AG09319 (cell line): ENCODE measurements at places on chromosomes 11 and 22.
A peak's percentile ranks its signal among the peaks of the same experiment; 100 is the strongest.

GRCh38 chr22:50032941-50033601, 20.5 kb upstream of the IL17REL start:
- no peak for DNase-seq

- DNase-seq: no peak
Observed at GRCh38 chr11:71388637-71389235, 59.5 kb downstream of the DHCR7 start.

DNA sequence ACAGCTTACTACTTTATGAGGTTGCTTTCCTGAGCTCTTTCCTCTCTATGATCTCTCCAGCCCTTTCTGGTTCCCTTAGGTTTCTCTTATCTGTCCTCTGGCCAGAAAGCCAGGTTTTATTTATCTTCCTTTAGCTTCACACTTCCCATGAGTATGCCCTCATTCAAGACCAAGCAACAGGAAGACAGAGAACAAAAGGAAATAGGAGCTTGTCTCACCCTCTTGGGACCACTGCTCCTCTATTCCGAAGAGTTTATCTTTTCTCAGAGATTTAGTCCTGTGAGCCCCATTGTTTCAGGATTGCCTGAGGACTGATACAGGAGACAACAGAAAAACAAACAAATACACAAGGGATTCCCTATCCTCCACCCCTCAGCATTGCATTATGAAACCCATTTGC, 62.4 kb upstream of the CCDC179 start:
- no peak for DNase-seq

DNA sequence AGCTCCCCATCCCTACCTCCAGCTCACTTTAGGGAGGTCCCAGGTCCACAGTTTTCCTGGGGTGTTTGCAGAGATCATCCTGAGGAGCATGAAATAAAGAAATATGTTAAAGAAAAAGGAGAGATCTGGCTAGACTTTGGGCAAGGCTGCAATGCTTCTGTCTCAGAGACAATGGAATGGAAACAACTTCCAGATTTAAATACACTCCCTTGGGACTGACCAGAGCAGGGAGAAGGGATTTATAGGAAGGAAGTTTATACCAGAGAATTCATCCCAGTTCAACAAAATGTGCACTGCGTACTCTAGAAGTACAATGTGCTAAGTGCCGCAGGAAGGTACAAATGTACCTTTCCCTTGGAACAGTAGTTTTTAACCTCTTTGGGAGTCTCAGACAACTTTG, 40.4 kb downstream of the ETS1 start:
- no peak for DNase-seq

DNA sequence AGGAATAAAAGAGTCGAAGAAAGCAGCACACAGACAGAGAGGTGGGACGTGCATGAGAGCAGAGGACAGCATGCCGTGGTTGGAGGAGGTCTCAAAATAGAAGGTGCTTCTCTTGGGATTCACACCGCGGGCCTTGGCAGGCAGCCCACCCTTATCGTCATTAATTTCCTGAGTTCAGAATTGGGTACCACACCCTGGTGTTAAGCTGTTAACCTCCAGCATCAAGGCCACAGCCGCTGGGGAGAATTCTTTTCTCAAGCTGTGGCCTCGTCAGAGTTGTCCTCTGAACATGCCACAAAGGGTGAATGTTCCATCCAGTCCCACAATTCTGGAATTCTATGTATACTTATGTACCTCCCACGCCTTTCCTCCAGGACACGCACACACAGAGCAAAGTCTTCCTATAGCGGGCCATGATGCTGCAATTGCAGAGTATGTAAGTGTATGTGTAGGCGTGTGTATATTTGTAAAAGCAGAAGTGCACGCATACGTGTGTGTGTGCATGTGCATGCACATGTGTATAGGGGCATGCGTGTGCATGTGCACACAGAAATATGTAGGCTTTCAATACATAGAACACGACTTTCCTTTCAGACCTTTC, 39.0 kb downstream of the ADAMTS8 start:
- DNase-seq: no peak

DNA sequence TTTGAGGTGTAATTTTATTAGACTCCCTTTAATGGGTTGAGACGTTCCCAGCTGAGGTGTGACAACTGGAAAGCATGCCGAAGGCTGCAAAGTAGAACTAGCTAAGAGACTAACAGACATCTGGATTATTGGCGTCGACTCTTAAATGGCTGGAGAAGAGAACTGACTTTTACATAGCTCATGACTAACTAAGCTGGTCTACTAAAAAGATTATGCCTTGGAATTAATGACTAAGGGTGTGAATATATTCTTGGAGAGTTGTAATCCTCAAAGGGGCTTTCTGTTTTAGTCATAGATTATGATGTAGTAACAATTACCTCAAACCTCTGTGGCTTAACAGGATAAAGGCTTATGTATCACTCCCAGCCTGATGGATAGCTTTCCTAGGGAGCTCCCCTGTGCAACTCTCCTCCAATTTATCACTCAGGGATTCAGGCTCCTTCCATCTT, 39.5 kb upstream of the SLC5A12 start:
- DNase-seq: no peak

- no peak for DNase-seq
Observed at GRCh38 chr11:3037040-3037944, 19.9 kb downstream of the CARS1 start.

GRCh38 chr11:12810568-12810894, 136.3 kb downstream of the TEAD1 start:
- no peak for DNase-seq

DNA sequence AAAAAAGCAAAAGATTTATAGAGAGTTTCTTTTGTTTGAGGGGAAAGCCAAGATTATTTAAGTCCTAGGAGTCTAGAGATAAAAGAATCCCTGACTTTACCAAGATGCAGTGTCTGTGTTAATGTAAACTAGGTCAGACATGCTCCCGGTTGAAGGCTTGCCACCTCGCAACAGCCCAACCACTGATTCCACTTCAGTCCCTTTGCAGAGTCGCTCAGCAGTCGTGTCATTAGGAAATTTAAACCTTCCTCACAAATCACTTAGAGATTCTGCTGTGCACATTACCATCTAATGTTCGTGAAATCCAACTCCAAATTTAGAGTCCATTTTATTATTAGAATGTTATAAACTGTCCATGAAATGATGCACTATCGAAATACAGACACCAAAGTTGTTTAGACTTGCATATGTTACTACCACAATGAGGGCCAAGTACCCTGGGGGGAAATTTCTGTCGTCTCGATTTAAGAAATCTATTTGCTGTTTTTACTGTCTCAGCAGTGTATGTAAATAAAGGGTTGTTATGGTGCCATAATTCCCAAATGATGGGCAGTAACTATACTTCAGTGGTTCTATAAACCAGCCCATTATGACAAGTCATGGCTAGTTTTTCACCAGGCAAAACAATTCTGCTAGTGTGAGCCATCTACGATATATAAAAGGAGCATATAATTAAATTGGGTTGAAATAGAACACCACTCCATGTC, 101.4 kb upstream of the MTNR1B start:
- DNase-seq: no peak

DNA sequence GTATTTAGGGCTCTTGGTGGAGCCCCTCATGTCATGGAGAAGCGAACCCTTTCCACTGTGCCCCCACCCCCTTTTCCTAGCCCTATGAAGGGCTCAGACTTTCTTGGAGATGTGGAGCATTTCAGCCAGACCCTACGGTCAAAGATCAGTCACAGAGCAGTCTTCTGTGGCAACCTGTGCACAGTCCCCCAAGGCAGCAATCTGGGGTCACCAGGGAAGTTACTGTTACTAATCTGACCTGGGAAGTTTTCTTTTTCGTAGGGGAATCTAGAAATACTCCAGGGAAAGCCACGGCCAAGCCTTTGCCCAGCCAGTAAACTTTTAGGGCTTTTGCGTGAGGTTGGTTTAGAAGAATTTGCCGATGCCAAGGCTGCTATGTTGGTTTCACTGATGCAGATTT, 50.6 kb downstream of the ZBTB16 start:
- no peak for DNase-seq

DNA sequence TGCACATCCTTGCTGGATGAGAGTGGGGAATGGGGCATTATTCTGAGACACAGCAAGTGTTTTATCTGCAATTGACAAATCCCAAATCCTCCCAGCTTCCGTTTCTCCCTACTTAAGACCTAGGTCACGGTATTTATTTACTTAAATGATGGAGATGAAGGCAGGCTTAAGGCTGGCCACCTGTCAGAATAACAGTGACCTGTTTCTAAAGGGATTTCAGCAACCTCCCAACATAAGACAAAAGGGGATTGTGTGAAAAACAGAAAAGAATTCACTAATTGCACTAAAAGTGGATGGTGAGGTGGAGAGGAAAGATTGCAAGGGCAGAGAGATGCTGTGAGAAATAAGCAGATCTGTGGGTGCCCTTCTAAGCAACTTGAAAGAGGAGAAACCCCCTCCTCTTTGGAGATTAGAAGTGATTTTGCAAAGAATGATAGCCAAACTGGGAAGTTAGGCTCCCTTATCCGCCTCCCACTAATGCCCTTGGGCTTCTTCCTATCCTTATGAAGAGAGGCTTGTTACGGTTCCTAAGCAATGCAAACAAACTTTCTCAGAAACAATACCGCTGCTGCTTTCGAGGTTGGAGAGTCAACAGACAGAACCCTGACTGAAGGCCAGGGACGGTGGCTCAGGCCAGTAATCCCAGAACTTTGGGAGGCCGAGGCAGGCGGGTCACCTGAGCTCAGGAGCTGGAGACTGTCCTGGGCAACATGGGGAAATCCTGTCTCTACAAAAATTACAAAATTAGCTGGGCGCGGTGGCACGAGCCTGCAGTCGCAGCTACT, 84.3 kb downstream of the ARL14EP start:
- DNase-seq: no peak

GRCh38 chr22:45833613-45834012, 143.3 kb downstream of the WNT7B start:
- DNase-seq: no peak

DNA sequence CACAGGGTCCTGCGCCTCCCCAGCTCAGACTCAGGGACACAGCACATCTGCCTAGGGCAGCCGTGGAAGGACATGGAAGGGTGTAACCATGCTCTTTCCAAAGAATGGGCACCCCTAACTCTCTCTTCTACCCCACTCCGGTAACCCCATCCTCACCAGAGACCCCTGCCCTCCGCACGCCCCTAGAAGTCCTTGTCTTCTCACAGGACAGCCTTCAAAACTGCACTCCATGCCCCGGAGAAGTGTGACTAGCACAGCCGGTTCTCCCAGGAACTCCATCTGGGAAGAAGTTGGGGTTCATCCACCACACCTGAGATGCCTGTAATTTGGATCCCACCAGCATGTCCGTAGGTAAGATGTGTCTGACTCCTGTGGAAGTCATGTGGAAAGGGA, 25.0 kb downstream of the P2RY2 start:
- no peak for DNase-seq

DNA sequence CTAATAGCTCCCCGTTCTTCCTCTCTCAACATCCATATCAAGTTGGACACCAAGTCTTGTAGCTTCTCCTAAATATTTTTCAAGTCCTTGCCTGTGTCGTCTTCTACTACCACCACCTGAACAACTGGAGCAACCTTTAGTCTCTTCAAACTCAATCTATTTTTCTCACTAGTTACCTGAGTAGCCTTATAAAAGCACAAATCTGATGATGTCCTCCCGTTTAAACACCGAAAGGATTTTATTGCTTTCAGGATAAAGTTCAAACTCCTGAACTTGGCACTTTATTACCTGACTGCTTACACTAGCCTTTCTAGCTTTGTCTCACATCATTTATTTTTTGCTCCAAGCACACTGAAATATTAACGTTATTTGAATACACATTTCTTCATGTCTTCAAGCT, 1.3 kb upstream of the PAK1 start:
- DNase-seq: no peak

DNA sequence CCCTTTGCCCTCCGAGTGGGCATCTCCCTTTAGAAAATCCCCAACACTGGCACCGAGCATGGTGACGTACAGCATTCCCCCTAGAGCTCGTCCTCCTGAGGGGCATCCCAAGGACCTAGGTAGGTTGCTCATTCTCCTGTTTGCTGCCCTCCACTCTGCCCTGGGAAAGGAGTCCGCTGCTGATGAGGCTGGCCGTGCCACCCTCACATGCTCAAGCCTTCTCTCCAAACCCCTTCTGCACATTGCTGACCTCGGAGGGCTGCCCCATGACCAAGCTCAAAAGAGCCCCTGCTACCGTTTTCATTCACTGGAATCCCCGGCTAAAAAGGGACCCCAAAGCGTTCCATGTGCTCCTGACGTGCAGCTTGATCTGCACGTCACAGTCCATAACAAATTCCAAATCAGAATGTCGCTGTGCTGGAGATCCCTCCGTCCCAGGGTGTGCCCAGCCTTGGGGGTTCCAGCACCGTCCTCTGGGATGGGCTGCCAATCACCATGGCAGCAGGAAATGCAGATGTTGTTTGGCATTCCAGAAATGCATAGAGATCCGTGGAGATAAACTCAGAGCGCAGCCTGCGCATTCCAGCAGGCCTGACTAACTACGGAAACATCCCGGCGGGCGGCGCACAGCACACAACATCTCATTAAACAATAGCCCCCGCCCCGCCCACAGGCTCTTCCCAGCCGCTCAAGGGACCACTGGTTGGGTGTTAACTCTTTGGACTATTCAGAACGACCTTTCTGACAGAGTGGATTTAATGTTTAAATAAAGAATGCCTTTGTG, 26.3 kb upstream of the GNB1L start:
- DNase-seq: peak; percentile 84
